ENCODE measurements at places on chromosomes 2 and 18.

- no peak for DNase-seq
Observed at GRCh38 chr2:69385443-69386151, 1.4 kb downstream of the GFPT1 start.

DNA sequence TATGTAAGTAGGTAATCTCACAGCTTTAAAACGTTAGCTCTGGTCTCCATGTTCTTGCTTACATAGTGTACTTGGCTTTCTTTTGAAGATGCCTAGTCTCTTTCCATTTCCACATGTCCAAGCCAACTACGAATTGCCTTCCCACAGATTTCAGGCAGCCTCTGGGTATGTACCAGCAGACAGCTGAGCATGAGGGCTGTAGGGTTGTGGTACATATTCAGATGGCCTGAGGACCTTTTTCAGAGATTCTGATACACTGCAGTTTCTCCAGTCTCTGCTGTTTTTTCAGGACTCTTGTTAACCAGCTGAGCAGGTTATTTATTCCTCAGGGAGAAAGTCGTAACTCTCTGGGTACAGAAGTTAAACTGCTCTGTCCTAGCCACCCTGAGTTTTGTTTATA lies 3.1 kb upstream of the KCNJ13 start:
- DNase-seq = no peak

GRCh38 chr2:52874466-52875106 lies 893.0 kb upstream of the CHAC2 start:
- no peak for DNase-seq

DNA sequence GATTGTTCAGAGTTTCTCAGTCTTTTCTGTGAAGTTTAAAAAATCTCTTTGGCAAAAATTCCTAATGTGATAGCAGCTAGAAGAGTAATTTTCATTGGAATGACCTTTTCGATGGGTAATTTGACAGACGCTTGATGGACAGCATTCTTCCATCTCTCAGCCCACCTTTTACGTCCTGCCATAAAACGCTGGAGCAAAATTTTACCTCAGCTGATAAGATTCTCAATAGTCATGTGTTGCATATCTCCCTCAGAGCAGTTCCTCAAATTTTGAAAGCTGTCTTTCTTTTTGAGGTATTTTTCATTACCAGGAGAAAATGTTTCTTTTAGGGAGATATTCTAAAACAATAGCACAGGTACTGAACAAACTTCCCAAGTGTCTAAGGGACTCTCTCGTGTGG lies 441.4 kb downstream of the PARD3B start:
- no peak for DNase-seq
